Spinal cord (tissue), 10 donors: ENCODE measurements at places on chromosomes 4 and X.

- peak; percentile 39 for DNase-seq
Measured at GRCh38 chr4:144644368-144645101, 1.4 kb upstream of the HHIP start.

DNA sequence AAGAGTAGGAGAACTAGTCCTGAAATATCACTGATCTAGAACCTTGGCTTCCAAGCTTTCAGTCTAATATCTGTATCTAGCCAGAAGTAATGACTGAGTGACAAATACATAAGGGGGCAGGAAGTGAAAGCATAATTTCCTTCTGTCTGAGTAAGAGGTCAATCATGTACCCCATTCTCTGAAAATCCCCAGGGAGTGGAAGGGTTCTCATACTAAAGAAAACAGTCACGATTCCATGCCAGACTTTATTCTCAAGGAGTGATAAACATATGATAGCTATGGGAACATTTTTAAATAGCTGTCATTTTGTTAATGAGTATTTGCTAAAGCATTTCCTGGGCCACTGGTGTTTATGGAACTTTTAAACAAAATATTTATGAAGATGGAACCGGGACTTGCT, 308.5 kb downstream of the ARHGAP24 start:
- DNase-seq, result no peak

DNA sequence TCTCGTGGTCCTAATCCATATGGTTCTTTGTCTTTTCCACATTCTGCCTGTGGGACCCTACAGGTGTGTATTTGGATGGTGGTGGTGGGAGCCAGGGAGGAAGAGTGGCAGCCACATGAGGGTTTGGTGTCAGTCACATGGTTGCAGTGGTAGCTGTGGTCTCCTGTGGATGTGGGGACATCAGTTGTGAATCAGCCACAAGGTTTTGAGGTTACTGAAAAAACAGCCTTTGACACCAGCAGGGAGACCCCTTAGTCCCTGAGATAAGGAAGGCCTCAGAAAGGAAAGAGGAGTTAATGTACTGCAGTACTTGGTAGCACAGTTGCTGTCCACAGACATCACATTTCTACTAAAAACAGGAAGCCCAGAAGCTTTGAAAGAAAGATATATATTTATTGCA, 15.8 kb upstream of the GAGE10 start:
- no peak for DNase-seq

DNA sequence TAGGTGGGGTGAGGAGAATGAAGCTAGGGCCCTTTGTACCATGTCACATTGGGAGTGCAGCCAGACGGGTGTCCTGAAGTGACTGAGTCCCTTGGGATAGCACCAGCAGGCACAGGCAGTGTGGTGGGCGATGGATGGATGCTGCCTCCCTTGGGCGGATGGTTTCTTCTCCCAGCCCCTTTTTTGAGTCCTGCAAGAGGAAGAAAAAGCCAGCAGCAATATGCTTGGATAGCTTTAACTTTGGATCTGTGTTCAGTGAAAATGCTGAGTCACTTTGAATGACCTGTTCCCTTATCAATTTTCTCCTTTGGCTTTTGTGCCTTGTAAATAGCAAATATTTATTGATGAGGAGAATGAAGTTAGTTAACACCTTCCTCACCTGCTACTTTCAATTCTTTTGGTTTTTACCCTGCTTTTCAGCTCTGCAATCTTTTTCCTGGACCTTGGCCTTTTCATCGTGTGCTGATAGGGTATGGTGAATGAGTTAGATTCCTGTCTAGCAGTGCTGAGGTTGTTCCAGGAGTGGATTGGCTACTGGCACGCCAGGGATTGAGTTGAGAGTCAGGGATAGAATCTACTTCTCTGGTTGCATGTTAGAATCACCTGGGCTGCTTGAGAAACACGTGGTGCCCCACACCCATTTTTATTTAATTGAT, 10.2 kb downstream of the DCUN1D4 start:
- DNase-seq, result no peak

DNA sequence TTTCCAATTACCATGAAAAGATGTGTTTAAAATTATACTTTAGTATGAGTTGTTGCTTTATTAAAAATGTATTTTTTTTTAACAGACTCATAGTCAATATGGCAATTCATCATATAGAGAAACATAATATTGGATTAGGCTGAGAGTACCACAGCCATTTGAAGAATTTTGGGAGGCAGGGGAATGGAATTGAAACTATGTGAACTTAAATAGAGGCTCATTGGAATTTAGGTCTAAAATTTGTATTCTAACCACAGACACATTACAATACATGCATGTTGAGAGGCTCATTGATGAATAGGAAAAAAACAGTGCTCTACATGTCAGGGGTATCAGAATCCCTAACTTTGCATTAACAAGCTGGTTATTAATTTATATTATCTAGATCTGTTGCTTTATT, 269.6 kb downstream of the DKK2 start:
- DNase-seq, result no peak

DNA sequence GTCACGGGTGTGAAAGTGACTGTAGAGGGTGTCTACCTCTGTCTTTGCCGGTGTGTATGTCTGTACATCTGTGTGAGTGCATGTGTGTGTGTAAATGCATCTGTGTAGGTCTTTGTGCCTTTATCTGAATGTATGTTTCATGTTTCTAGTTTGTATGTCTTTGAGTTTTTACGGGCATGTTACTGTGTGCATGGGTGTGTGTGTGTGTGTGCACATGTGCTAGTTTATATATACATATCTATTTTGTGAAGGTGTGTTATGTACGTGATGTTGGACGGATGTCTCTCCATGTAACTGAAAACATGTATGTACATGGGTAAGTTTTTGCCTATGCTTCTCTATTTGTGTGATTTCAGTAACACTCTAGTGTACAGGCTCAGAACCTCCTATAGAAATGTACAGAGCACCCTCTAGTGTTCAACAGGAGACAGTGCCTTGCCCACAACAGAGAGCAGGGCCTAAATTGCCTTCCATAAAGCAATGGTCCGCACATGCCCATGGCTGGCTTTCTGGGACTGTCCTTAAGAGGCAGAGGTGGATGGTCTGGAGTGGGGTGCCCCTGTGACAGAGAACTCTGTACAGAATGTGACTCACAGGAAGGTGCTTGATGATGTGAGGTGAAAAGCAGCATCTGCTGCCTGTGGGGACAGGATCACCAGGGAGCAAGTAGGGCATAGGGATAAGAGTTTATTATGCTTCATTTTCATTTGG, 343.5 kb downstream of the RAPGEF2 start:
- peak; percentile 43 for DNase-seq
